ENCODE measurements at places on chromosomes 7 and 10.

GRCh38 chr7:65269150-65269856 is 104.4 kb upstream of the ZNF92 start:
- DNase-seq: peak; percentile 51

- DNase-seq: no peak
Observed at GRCh38 chr7:47349401-47349800, 232.5 kb downstream of the TNS3 start.

- peak; percentile 48 for DNase-seq
Observed at GRCh38 chr10:99695761-99696160, 36.2 kb downstream of the COX15 start.

DNA sequence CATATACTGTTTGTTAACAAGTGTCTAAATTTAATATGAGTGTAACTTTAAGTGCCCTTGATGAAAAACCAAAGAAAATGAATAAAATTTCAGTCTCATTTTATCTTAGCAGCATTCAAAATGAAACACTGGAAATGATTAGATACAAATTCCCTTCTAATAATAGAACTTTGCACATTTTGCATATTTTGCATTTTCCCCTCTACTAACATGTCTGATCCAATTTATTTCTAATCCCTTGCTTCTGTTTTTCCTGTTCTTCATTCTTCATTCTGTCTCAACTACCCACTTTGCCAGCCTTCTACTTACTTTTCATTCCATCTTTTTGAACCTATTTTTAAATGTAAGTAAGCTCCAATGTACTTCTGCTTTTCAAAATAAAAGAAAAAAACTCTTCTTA is 42.7 kb upstream of the SEMA3D start:
- no peak for DNase-seq

DNA sequence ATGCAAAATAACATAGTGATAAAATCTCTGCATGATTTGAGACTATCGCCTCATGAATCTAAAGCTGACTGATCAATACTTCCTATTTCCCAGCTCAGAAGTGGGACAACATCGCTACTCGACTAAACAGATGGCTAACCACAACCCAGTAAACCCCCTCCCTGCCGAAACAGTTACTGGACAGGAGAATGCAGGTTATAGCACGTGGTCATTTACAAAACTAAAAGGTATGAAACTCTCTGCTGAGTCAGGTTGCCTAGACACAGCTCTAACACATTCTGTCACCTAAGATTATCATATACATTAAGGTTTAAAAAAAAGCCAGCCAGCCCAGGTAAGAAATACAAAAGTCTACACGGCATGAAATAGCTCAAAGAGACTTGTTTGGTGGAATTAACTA is 64.0 kb downstream of the CTBP2 start:
- DNase-seq: no peak

- DNase-seq: peak; percentile 16
Observed at GRCh38 chr10:120949609-120950031, 98.5 kb downstream of the WDR11 start.

- DNase-seq: no peak
Observed at GRCh38 chr10:13115832-13116803, 16.2 kb downstream of the OPTN start.

DNA sequence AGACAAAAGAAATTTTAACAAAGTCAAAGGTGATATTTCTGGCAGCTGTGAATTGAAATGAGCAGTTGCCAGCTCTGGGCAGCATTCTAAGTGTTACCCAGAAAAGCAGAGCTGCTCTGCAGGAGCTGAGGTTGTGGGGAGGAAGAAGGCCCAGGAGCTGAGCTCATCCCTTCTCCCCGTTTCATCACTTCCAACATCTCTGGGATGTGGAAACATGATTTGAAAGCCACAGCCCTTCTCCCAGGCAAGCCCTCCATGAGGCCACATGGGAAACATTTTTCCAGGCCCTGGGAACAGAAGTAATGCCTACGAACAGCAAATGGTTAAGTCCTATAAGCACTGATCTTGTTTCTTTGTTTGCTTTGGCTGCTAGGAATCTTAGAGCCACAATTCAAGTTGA is 10.9 kb upstream of the DMBT1 start:
- no peak for DNase-seq

DNA sequence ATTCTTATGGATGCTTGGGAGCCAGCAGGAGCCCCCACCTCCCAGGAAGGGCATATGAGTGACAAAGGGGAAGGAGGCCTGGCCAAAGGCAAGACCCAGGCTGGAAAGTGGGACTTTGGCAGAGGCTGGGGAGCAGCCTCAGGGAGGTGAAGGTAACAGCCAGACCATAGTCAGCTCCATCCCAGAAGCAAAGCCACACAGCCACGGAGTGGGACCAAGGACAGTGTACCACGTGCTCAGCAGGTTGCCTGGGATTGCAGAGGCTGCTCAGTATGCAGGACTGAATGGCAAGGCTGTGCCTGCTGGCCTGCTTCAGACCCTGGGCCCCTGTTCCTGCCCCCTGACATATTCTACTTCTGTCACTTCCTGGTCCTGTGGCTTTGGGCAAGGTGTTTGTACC is 17.6 kb upstream of the GPR26 start:
- DNase-seq: no peak

GRCh38 chr10:20834825-20835224 is 62.3 kb downstream of the NEBL start:
- DNase-seq: no peak

DNA sequence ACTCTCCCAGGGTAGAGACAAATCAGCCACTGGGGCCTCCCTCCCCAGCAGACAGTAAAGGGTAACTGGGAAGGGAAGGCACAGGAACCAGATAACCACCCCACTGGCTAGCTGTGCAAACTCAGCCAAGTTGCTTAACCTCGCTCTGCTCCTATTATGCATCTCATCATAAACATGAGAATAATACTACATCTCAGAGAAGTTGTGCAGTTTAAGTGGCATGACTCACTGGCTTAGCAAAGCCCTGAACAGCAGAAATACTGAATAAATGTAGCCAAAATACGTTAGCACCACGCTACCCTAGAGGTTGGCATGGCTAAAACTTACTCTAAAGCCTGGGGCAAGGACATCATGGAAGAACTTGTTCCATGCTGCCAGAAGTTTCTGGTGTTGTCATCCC is 128.1 kb upstream of the ANK3 start:
- DNase-seq: no peak

GRCh38 chr7:107960272-107960671 is 42.7 kb downstream of the LAMB1 start:
- DNase-seq: no peak

GRCh38 chr7:129055861-129056464 is 1.1 kb upstream of the TNPO3 start:
- no peak for DNase-seq

DNA sequence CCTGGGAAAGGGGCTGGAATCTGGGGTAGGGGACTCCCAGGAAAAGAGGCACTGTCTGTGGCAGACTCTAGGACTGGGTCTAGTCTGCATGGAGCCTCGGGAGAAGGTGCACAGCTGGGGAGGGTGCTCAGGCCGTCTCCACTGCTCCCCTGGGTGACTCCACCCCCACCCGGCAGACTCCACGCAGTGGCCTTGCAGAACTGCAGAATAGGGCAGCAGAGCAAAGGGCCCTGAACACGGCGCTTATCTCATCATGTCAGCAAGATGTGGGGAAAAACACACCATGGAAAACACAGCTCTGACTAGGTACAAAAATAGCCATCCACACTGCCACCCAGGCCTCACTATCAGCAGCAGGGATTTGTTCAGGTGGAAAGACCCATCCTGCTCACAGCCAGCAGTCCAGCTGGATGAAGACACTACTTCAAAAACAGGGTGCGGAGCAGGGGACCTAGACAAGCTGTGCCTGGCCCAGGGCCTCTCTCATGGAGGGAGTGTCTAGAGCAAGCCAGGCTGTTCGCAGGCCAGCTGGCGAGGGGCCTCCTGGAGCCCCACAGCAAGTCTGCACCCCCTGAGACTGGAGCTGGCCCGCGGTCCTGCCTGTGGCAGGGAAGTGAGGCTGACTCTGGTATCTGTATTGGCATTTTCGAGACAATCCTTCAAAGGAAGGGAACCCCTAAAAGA is 11.7 kb downstream of the MAT1A start:
- DNase-seq: no peak

GRCh38 chr10:12252882-12253546 is 57.0 kb downstream of the CDC123 start:
- DNase-seq: no peak

GRCh38 chr7:128841171-128841690 is 11.0 kb downstream of the FLNC start:
- no peak for DNase-seq

DNA sequence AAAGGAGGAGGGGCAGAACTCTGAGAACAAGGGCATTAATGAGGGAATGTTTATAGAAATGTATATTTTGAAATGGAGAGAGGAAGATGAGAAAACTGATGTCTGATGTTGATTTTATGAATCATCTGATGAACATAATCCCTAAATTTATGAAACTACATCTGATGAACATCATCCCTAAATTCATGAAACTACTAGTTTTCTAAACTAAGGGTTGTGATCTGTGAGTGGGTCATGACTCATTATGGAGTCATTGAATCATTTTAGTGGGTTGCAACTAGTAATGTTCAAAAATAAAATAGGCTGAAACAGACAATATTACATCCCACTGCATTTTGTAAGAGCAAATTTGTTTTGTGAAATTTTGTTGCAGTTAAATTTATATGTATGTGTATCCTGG is 442.6 kb upstream of the TEX47 start:
- DNase-seq: no peak

DNA sequence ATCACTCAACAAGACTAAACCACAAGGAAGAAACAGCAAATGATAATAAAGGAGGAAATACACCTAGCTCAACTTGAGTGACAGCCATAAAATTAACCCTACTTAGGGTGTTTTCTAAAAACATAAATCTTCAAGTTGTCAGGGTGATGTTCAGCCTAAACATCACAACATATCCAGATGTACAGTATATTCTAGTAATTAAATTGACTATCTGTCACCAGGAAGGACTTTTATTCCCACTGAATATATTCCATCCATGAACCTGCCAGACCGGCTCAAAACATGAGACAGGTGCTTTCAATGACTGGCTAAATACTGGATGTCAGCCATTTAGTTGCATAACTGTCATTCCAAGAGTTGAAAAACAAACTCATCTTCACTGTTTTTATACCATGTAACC is 298.1 kb upstream of the NEBL start:
- no peak for DNase-seq

GRCh38 chr7:12975412-12975811 is 288.0 kb downstream of the ARL4A start:
- DNase-seq: no peak

- no peak for DNase-seq
Observed at GRCh38 chr10:47425813-47426419, 41.8 kb upstream of the ZNF488 start.

- DNase-seq: peak; percentile 55
Observed at GRCh38 chr10:69394020-69394419, 22.7 kb downstream of the TACR2 start.

- no peak for DNase-seq
Observed at GRCh38 chr10:123836418-123837145, 55.0 kb downstream of the CPXM2 start.

DNA sequence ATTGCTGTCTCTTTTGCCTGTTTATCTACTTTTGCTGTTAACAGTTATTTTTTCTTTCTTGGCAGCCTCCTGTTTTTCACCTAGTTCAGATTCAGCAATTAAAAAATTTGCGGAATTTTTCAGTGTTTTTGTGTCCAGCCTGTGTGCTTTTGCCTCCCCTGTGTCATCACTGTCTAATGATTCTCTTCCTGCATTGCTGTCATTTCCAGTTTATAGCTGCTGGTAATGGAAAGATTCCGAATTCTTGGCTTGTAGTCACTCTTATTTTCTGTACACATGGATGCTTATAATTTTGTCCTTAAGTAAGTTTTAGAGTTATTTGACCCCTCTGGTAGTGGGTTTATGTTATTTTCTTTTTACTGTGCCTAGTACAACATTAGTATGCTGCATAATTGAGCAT is 25.1 kb downstream of the GLRX3 start:
- no peak for DNase-seq

DNA sequence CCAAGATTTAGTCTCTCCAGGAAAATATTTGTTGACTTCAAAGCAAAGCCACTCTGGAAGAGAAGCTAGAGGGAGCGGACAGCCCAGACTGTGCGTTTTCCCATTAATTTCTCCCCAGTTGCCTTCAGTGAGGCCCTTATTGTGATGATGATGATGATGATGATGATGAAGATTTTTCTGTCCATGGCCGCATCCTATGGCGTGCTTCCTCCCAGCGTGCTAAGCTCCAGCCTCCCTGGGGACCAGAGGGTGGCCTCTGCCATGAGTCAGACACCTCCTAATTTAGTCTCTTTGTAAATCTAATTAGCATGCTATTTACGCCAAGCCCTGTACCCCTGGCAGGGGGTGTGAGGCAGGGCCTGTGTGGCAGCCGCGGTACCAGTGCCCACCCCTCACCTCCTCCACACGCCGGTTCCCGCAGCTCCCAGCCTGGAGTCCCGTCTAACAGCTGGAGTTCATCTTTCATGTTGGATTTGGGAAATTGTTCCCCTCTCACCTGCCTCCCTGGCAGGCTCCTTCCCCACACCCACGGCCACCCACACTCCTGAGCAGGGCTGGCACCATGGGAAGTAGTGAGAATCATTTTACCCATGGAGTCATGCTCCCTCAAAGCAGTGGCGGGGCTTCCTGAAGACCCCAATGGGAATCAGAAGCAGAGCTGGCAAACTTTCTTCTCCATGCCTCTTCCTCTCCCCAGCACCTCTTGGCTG is 92.2 kb downstream of the C10orf105 start:
- DNase-seq: no peak

DNA sequence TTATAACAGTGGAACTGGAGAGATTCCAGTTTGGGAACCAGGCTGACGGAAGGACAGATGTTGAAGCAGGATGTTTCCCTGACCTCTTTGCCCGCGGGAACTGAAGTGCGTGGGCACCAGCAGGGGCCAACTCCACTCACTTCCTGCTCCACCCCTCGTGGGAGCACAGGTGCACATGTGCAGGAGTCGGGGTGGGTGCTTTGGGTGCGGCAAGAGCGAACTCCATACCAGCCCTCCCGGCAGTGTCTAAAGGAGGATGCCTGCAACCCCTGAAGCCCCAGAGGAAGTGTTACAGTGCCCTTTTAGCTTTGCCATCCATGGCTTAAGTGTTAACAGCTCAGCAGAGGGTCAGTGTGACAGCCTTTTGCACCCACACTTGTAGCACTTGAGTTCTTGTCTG is 27.4 kb upstream of the UBE3C start:
- DNase-seq: no peak

- DNase-seq: peak; percentile 2
Observed at GRCh38 chr10:106082865-106083264, 1081.6 kb downstream of the SORCS1 start.

GRCh38 chr10:73456187-73456890 is 23.0 kb upstream of the MSS51 start:
- no peak for DNase-seq
